HT-29 (cell line): ENCODE measurements at places on chromosomes 11 and 22. TPM values are rescaled to one million over a fixed set of nuclear protein-coding genes. Genes with fewer than 3 reads are reported as not detected.

GRCh38 chr22:32861330-32861729, 59.8 kb downstream of the TIMP3 start:
- no peak for DNase-seq

GRCh38 chr22:37807410-37808293, at the start of gene GCAT:
GCAT (plus strand) TSS chr22:37807934; CDS start chr22:37807968, 34 bp downstream.
- DNase-seq: peak; percentile 88

DNA sequence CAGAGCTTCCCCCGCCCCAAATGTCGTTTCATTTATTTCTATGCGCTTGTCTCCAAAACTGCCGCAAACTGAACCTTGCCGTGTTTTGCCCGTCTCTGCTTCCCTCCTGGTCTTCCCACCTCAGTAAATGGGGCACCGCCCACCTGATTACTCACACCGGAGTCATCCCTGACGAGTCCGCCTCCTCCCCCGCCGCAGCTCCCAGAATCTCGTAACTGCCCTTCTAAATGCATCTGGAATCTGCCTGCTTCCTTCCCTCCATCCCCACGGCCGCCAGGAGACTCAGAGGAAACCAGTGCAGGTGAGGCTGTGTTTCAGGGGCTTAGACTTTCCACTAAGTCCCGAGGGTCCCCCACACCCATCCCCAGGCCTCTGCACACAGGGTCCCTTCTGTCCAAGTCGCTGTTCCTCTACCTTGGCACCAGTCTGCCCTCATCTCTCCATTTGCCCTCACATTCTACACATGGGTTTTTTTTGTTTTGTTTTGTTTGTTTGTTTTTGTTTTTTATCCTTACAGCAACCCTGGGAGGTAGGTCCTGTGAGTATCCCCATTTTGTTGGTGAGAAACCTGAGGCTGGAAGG, 62.6 kb upstream of the PHF21B start:
- peak; percentile 25 for DNase-seq

DNA sequence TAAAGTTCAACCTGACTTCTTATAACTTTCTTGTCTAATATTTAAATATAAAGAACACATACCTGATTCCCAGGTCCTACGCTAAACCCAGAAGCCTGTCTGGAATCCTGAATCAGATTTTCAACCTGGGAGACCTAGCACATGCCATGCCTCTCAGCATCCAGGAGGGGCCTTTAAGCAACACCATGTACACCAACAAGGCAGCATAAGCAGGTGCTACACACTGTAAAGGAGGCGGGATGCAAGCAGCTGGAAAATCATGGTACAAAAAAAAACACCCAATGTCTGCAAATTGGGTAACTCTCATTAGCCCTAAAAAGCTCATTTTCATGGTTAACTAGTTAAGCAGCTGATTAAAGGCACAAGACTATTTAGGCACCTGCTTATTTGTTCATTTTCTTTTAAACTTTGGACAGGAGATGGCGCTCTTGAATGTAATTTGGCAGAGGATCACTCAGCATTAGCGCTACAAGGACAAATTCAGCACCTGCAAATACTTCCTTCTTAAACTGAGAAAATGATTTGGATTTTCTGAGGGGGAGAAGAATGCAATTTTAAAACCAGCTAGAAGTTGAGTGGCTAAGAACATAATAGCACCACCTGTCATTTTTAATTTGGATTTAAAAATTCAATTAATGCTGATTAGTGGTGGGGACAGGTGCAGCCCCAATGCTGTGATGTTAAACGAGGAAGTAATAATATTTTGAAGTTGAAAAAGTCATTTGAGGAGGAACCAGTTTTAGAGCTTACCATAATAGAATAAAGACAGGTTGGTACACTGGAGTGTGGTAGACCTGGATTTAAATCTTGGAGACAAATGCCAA, 104.0 kb downstream of the FAR1 start:
- peak; percentile 86 for DNase-seq

GRCh38 chr11:109405671-109406070, 16.3 kb upstream of the C11orf87 start:
- DNase-seq: no peak

DNA sequence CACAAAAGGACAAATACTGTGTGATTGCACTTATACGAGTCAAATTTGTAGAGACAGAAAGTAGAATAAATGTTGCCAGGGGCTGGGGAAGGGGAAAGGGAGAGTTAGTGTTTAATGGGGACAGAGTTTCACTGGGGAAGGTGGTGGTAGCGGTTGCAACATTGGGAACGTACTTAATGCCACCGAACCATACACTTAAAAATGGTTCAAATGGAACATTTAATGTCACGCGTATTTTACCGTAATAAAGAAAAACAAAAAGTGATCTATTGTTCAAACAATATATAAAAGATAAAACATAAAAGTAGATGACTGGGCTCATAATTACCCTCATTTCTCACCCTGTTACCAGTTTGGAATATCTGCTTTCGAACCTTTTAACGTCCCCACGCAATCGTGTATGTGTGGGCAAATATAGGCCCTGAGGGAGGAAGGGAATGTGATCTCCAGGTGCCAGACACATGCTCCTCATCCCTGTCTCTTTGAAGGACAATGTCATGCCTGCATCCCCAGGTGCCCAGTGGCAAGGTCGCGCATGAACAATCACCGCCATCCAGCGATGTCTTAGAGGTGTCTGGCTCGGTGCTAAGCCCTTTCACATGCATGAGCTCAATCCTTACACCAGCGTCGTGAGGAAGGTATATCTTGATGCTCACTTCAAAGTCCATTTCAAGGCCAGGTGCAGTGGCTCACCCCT, 35.3 kb downstream of the LIF start:
- no peak for DNase-seq

- no peak for DNase-seq
Measured at GRCh38 chr11:94938095-94939055, 35.0 kb downstream of the CWC15 start.

The VPREB1 gene
- total RNA-seq: not detected in 2 replicates
